ENCODE measurements at places on chromosomes 4 and X.

GRCh38 chr4:115054836-115055235, 58.6 kb downstream of the NDST4 start:
- H3K4me3 ChIP-seq, result no peak overlapping the region
- H3K27ac ChIP-seq, result no peak overlapping the region
- no peaks in the 10 kb centered on the region for H3K4me1 ChIP-seq
- no peak for DNase-seq
- H3K36me3 ChIP-seq, result no peaks in the 10 kb centered on the region
- no peaks in the 10 kb centered on the region for H3K27me3 ChIP-seq

- no peak overlapping the region for H3K4me3 ChIP-seq
- H3K27ac ChIP-seq, result no peak overlapping the region
- H3K36me3 ChIP-seq, result no peaks in the 10 kb centered on the region
- DNase-seq, result no peak
- no peaks in the 10 kb centered on the region for H3K27me3 ChIP-seq
Measured at GRCh38 chrX:39653691-39654090, 444.1 kb downstream of the BCOR start.

GRCh38 chr4:111174331-111174730, 551.5 kb upstream of the PITX2 start:
- no peak overlapping the region for H3K27ac ChIP-seq
- no peaks in the 10 kb centered on the region for H3K4me1 ChIP-seq
- H3K36me3 ChIP-seq, result no peaks in the 10 kb centered on the region
- H3K27me3 ChIP-seq, result no peaks in the 10 kb centered on the region
- no peak for DNase-seq

DNA sequence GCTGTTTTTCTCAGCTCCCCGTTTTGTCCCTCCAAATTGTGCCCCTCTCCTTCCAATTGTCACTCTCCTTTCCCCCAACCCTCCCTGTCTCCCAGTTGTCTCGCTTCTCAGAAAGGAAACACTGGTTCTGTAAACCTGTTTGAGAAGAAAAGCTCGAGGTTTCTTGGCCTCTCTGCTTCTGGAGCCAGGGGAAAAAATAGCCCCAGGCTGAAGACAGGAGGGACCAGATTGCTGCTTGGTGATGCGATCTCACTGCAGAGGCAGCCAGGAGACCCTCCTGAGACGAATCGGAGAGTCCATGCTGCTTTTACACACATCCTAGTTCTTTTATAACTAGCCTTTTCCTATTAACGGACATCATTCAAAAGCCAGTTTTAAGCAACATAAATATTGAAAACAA, 21.2 kb downstream of the TRIML1 start:
- H3K27me3 ChIP-seq, result no peaks in the 10 kb centered on the region
- no peaks in the 10 kb centered on the region for H3K36me3 ChIP-seq
- no peak overlapping the region for H3K27ac ChIP-seq
- H3K4me3 ChIP-seq, result no peak overlapping the region

DNA sequence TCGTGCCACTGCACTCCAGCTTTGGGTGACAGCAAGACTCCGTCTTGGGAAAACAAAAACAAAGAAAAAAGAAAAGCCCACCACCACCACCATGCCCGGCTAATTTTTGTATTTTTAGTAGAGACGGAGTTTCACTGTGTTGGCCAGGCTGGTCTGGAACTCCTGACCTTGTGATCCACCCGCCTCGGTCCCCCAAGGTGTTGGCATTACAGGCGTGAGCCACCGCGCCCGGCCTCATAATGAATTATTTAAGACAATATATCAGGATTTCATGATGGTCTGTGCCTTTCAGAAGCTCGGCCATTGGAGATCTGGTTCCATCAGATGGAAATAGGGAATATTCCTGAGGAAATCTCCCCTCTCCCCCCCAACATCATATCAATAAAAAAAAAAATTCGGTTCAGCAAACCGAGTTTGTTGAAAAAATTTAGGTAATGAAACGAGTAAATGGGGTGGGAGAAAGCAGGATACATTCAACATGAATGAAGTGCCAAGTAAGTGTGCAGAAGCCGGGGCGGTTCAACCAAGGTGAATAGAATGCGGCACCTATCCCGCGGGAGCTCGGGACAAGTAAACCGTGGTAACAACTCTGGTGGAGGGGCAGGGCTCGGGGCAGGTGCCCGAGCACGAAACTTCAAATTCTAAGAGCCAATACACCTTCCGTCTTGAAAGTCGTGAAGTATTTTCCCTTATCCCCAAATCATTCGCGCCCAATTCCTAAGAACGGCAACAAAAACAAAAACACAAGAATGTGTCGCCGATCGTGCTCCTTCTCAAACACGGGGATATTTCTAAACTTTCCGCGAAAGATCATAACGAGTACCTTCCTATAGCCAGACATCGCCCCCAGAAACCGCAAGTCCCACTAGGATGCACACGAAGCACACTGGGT, 773 bp upstream of the TXLNG start:
- H3K4me1 ChIP-seq, result peaks cover 8% of the 10 kb centered on the region
- peak overlapping the region; percentile 79 for H3K4me3 ChIP-seq
- no peaks in the 10 kb centered on the region for H3K36me3 ChIP-seq
- peak overlapping the region; percentile 85 for H3K27ac ChIP-seq
- no peak for DNase-seq
- H3K27me3 ChIP-seq, result no peaks in the 10 kb centered on the region

DNA sequence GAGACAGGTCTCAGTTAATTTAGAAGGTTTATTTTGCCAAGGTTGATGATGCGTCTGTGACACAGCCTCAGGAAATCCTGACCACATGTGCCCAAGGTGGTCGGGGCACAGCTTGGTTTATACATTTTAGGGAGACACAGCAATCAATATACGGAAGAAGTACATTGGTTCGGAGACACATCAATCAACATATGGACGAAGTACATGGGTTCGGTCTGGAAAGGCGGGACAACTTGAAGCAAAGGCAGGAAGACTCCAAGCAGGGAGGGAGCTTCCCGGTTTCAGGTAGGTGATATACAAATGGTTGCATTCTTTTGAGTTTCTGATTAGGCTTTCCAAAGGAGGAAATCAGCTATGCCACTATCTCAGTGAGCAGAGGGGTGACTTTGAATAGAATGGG, 225.2 kb upstream of the ZFP42 start:
- no peaks in the 10 kb centered on the region for H3K4me1 ChIP-seq
- H3K36me3 ChIP-seq, result no peaks in the 10 kb centered on the region
- H3K4me3 ChIP-seq, result no peak overlapping the region
- H3K27ac ChIP-seq, result no peak overlapping the region
- DNase-seq, result no peak

Data from effector memory CD4-positive, alpha-beta T cell (primary cell).